ENCODE measurements at places on chromosomes 2 and 18. TPM values are rescaled to one million over a fixed set of nuclear protein-coding genes. Genes with fewer than 3 reads are reported as not detected.

Gene AQP12A
- not detected for total RNA-seq

Gene WDSUB1
- total RNA-seq, result 8.6 TPM

Gene IL36G
- not detected for total RNA-seq

Gene SCN9A
- total RNA-seq, result 0.75 TPM

Gene DNAH7
- 0.32 TPM for total RNA-seq
